ENCODE measurements at places on chromosomes 6 and 20.

- DNase-seq, result no peak
Observed at GRCh38 chr6:83904395-83904794, 44.9 kb downstream of the CYB5R4 start.

DNA sequence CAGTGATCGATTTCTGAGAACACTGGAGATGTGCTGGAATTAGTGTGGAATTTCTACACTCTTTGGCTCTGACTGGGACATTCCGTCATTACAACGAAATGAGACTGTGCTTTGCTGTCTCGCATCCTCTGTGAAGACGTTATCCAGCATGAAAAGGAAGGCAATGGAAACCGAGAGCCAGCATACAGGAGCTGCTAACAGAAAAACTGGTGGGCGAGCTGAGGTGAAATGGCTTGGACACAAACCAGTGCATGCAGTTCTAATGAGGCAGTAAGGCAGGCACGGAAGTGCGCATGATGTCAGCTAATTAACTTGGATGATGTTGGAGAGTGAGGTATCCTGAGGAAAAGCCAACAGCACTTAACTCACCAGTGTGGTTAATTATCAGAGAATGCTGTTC is 202.8 kb upstream of the AGPAT4 start:
- no peak for DNase-seq

DNA sequence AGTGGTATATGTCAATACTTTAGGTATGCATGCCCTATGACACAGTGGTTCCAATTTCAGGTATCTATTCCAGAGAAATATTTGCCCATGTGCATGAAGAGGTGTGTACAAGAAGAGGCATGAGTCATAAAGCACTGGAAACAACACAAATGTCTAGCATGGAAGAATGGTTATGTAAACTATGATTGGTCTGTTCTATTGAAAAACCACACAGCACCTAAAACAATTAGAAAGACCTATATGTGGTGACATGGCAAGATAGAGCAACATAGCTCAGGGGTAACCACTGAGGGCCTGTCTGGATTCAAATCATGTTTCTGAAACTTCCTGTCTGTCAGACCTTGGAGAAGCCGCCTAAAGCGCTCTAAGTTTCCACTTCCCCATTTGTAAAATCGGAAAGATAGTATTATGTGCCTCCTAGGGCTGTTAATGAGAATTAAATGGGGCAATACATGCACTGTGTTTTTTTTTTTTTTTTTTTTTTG is 76.0 kb upstream of the SHLD1 start:
- peak; percentile 8 for DNase-seq

GRCh38 chr6:163490826-163491577 is 76.5 kb downstream of the QKI start:
- no peak for DNase-seq

- DNase-seq, result no peak
Observed at GRCh38 chr6:135191508-135192255, 10.6 kb downstream of the MYB start.

- no peak for DNase-seq
Observed at GRCh38 chr6:140445474-140446004, 1071.1 kb upstream of the CITED2 start.

DNA sequence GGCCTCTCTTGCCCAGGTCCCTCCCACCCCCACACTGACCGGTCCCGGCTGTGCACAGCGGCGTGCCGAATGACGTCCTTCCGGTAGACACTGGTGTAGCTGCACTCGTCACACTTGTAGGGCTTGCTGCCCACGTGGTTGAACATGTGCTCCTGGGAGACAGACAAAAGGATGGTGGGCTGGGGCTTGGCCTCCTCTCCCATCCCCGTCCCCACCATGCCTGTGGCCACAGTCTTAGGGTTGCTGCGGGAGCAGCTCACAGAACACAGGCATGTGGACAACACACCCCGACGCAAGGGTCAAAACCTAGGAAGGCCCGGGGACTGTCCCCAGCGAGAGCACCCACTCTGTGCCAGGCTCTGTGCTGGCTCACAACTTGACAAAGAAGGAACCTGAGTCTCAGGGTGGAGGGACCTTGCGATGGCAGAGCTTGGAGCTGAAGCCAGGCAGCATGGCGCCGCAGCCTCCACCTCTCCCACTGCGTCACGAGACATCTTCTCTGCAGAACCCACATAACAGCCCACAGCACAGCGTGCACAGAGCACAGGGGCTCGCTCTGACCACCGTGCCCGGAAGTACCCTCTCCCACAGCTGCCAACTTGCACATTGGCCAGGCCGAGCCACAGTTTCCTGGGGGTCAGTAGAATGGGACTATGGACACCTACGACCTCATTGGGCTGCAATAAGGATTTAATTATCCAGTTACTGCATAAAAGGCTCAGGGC is 9.8 kb downstream of the ZNF335 start:
- no peak for DNase-seq

DNA sequence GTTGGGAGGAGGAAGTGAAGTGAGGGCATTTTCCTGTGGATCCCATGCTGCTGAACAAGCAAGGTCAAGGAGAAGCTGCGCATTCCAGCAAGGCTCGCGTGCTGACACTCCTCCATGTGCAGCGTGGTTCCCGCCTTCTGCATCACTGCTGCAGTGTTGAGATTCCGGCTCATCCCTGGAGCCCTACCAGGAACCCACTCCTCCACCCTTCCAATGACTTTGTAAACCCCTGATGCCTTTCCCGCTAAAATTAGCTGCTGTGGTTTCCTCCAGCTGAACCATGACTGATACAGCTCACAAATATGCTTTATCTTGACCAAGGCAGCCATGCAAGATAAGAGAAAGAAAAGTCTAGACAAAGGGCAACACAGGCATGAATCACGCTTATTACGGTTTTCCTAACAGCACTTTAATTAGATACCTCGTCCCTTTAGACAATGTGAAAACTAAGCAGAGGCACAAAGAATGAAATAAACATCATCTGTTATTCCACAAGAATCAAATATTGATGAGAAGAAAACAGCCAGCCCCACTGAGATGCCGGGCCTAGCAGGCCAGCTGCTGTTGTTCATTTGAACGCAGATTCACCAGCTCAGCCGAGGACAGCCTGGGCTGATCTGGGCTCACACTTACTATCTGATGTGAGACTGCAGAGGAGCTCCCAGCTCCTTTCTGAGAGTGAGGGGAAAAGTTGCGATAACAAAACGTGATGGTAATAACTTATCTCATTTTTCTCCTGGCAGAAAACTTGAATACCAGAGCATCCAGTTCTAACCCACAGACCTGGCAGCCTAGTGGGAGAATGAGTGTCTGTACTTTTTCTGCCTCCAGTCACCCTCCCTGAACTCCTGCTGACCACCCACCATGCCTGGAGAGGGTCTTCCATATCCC is 14.2 kb upstream of the BNIP5 start:
- no peak for DNase-seq

DNA sequence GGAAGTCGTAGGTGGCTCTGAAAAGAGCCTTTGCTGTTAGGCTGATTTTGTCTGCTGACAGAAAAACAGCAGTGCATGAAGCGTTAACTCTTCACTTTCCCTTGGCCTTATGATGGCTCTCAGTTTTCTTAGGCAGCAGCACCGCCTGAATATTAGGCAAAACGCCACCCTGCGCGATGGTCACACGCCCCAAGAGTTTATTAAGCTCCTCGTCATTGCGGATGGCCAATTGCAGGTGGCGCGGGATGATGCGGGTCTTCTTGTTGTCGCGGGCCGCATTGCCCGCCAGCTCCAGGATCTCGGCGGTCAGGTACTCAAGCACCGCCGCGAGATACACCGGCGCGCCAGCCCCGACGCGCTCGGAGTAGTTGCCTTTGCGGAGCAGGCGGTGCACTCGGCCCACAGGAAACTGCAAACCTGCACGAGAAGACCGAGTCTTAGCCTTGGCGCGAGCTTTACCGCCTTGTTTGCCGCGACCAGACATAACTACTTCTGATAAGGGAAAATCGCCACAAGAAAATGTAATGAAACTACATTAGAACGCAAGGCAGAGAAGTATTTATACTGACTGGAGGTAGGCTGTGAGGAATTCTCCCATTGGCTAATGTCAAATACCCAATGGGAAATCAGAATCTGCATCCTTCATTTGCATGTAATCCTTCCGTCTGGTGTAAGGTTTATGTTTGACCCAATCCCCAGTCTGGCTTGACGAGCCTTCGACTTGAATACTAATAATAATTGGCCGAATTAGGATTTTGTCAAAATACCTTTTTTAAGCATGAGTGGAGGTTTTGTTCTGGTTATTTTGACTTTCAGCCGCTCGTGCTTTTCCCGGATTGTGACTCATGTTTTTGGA is 53.9 kb upstream of the HFE start:
- no peak for DNase-seq

DNA sequence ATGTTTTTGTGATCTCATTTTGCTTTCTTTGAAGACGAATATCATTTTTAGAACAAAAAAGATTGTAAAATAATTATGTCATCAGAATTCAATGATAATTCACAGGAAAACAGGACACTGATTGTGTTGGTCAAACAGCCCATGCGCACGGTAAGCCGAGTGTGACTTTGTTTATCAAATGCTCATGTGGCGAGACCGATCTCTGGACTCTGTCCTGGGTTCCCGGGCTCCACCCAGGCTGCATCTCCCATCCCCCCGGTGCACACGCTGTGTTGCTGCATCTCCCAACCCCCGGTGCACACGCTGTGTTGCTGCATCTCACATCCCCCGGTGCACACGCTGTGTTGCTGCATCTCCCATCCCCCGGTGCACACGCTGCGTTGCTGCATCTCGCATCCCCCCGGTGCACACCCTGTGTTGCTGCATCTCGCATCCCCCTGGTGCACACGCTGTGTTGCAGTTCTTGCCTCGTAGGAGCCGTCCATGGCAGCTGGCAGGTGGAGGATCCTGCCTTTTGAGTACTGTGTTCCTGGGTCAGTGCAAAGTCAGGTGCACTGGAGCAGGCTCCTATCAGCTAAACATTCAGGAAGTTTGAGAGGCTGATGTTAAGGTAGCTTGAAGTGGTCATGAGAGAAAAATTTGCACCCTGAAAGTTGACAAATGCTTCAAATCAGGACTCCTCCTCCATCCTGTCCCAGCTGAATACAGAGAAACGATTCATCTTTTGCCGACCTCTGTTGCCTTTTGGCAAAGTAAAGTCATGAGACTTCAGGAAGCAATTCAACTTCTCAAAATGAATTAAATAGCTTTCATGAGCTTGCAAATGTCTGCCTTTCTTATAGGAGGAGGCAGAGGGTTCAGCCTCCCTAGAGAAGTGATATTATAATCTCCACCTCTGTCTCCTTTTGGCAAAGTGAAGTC is 77.1 kb upstream of the FRMD1 start:
- DNase-seq, result no peak

GRCh38 chr6:73943411-73943810 is 247.4 kb downstream of the CD109 start:
- DNase-seq, result no peak

- no peak for DNase-seq
Observed at GRCh38 chr6:121305957-121306607, 28.2 kb downstream of the TBC1D32 start.

All from activated CD4-positive, alpha-beta T cell treated with anti-CD3 and anti-CD28 coated beads for 24 hours (primary cell).